Cerebellar nuclear complex (tissue), 1 donor: ENCODE measurements at places on chromosomes 5 and 9.

- no peak for DNase-seq
These were observed 8.8 kb downstream of the SPIN1 start for GRCh38 chr9:88396836-88397577.

- no peak for DNase-seq
These were observed 169.4 kb downstream of the MAPKAP1 start for GRCh38 chr9:125537442-125538091.

DNA sequence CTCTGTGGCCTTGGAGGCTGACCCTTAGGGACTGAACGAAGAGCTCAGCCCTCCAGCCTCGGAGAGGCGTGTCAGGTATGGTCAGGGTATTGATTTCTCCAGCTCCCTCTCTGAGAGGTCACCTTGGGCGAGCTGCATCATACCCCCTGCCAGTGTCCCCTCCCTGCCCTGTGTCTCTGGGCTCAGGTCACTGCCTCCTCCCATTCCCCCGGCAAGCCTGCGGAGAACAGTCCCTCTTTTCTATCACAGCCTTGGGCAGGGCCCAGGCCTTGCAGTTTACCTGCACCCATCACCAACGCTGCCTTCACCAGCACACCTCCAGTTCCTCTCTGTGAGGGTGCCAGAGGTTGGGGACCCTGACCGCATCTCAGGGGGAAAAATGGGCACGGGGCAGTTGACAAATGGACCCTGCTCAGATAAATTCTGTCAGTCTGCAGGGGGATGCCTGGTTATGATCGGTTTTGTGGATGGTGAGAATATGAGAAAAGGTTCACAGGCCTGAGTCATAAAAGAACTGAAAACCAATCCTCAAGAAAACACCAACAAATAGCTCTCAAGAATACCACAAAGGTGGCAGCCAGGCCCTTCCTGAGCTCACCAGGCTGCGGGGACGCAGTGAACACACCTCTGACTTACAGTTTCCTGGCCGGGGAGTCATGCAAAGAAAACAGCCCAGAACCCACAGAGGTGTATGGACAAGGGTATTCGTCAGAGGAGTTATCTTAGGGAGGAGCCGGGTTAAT, 24.7 kb upstream of the RXRA start:
- no peak for DNase-seq

DNA sequence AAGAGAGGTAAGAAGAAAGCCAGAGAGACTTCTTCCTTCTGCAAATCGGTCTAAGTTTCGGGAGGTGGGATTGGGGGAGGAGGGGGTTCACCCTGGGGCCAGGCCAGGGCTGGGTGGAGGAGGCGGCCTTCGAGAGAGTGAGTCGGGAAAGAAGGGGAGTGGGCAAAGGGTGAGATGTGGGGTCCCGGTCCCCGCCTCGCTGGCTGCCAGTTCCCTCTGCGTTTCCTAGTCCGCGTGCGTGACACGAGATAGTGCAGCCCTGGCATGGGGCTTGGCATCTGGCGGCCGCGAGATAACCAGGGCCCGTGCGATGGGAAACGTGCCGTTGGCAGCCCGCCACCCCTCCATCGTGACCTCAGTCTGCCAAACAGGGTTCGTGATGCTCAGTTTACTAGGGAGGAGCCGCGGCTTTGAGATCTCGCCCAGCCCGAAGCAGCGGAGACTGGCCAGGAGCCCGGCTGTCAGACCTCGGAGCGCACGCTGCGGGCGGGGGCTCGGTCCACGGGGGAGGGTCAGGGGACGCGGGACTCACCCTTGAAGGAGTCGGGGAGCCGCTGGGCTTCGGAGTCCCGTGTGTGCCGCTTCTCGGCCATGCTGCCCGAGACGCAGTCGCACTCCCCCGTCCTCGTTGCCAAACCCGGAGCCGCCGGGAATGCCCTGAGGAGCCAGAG, at the start of gene STOM:
TSS of gene STOM (minus strand) at position 656 of the 671 bp plus-strand sequence. CDS start at position 593, 63 bp downstream.
- DNase-seq, result no peak

GRCh38 chr5:144085381-144085780, 85.1 kb downstream of the YIPF5 start:
- no peak for DNase-seq

DNA sequence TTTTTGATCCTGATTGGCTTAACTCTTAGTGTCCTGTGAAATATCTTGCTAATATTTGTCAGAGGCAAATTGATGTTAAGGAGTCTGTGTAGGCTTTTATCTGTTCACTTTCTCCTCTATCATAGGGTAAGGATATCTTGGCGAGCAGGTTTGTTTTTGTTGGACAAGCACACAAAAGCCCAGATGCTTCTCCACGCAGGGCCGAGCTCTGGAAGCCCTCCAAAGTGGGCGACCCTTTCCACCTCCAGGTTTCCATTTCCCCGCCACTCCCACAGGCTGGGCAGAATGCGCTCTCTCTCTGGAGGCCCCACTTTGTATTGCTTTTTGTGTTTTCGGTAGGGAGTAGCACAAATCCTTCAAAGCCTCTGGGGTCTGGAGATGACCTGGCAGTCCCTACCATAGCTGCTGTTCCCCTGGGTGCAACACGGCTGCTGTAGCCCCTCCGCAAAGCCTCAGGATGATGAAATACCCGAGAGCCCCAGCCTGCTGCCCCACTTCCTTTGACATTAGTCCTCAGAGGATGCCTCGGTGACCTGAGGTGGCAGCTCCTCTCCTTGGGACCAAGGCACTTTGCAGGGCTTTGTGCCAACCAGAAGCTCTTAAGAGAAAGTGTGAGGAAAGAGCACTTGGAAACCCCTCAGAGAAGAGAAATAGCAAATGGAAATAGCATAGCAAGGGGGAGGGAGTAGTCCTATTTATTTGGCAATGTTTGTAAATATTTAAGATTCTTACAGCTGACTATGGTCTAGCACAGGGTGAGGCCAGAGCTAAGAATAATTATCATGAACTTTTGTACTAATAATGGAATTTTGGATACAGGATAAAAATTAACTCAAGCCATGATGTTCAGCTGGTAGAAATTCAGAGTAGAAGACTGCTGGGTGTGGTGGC, 122.8 kb downstream of the ARHGEF28 start:
- DNase-seq, result no peak

- no peak for DNase-seq
These were observed 61.0 kb downstream of the INVS start for GRCh38 chr9:100160021-100160420.

GRCh38 chr5:155926031-155926430, 400.9 kb upstream of the SGCD start:
- DNase-seq, result no peak

DNA sequence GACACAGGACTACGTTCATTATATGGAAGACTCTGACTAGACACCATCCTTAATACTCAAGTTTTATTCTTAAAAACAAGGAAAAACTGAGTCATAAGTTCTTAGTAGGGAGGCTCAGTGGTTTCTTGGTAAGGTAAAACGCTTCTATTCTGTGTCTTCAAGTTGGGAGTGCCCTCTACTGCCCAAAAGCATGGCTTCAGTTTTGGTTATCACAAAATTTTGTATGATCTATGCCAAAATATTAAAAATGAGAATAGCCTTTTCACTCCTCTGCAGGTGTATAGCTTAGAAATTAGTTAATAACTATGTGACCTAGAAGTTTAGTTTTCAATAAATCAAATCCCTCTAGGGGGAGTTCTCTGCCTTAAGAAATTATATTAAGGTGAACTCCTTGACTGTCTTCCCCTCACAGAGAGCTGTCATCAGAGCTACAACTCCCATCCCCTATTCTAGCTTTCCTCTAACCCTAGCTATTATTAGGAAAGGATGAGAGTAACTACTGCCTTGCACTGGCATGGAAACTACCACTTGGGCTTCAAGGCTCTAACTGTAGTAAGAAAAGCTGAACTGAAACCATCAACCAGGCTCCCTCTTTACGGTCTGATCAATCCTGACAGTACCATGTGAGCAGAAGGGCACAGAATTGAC, 189.7 kb downstream of the GNAQ start:
- no peak for DNase-seq

- DNase-seq, result no peak
These were observed 518 bp downstream of the LOX start for GRCh38 chr5:122077366-122078115.

- no peak for DNase-seq
These were observed 51.3 kb upstream of the PTGER4 start for GRCh38 chr5:40628407-40628806.

GRCh38 chr5:79544131-79544530, 30.2 kb upstream of the HOMER1 start:
- DNase-seq, result no peak

DNA sequence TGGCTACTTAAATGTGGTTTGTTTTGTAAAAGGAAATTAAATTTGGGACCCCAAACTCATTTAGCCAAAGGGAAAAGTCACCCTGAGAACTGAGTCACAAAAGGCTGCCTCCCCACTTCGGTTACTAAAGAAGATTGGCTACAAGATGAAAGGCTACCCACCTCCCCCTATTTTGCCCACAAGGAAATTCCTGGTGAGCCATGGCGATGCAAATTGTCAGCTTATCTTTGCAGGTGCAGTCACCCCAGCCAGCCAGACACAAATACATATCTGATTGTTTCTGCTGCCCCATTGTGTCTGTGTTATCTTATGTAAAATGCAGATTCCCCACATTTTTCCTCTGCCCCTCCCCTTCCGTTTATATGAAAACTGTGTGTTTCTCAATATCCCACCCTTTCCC, 8.9 kb downstream of the PAEP start:
- DNase-seq, result no peak

- DNase-seq, result no peak
These were observed 117.9 kb downstream of the MELK start for GRCh38 chr9:36690412-36691168.

DNA sequence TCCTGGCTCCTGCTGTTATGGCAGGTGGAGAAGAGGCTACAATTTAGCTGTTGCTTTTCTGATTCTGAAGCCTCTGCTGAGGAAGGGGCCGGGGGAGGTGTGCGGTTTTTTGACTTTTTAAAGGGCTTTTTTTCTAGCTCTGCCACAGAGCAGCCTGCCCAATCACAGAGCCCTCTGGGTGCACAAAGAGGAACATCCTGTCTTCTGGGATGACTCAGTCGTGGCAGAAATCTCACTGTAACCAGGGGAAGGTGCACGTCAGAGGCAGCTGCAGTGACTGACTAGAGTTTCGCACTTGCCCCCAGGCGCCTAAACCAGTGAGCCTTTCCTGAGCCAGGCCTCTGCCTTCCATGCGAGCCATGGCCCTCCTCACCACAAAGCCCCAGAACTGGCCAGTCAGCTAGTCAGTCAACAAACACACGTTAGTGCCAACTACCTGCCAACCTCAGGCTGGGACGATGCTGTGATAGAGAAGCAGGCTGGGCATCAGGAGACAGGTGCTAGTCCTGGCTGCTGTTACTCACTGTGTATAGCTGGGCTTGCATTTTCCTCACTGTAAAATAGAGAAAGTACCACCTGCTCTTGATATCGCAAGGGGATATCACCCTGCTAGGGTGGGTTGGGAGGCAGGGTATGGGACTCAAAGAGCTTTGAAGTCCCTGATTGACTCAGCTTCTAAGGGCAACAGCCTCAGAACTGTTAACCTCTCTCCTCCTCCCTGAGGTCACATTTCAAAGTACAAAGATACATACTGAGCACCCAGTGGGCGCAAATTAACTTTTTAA, 2.2 kb downstream of the AKNA start:
- DNase-seq, result no peak

GRCh38 chr5:175306381-175306780, 137.6 kb downstream of the DRD1 start:
- no peak for DNase-seq

- DNase-seq, result no peak
These were observed 15.3 kb upstream of the NOL6 start for GRCh38 chr9:33489066-33489465.

DNA sequence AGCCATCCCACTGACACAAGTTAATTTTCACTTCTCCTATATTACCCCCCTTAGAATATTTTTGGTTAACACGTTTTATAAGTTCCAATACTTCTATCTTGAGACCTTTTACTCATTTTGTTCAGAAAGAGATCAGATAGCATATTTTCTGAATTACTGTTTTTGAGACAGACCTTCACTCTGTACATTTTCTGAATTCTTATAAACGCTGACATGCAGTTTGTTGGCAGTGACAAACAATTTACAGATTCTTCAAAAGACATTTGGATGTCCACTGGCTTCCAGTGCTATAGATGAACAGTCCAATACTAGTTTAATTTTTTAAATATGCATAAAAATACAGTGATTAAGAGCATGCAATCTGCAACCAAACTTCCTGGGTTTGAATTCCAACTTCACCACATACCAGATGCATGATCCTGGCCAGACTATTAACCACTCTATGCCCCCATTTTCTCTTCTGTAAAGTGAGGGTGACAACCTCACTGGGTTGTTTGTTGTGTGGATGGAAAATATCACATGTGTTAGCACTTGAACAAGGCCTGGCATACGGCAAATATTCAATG, 142.1 kb downstream of the AGTPBP1 start:
- DNase-seq, result no peak

DNA sequence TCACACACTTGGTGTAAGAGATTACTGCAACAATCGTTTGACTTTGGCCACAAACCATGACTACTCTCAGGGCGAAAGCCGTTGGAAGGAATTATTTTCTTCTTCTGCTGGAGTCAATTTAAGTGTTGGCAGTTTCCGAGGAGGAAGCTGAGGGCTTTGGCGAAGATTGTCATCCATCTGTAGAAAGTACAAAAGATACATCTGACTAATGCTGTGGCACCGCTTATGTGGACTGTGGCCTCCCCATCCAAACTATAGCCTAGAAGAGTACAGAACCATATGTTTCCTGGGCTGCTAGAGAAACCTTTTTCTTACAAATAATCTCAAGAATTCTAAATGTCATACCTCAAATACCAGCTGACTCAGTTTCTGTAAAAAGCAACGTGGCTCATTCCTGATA, 7.4 kb downstream of the MTX3 start:
- DNase-seq, result no peak

GRCh38 chr5:13478831-13479465, 465.5 kb downstream of the DNAH5 start:
- no peak for DNase-seq
